ENCODE measurements at places on chromosomes 4 and X. TPM values are rescaled to one million over a fixed set of nuclear protein-coding genes. Genes with fewer than 3 reads are reported as not detected.

PAGE5 gene
- not detected for polyA plus RNA-seq

TBX22 gene
- not detected for polyA plus RNA-seq

TECRL gene
- not detected for polyA plus RNA-seq

TMEM255A gene
- 1.1 TPM for polyA plus RNA-seq

ETDA gene
- polyA plus RNA-seq = not detected
